ENCODE measurements at places on chromosomes 1 and 21.

DNA sequence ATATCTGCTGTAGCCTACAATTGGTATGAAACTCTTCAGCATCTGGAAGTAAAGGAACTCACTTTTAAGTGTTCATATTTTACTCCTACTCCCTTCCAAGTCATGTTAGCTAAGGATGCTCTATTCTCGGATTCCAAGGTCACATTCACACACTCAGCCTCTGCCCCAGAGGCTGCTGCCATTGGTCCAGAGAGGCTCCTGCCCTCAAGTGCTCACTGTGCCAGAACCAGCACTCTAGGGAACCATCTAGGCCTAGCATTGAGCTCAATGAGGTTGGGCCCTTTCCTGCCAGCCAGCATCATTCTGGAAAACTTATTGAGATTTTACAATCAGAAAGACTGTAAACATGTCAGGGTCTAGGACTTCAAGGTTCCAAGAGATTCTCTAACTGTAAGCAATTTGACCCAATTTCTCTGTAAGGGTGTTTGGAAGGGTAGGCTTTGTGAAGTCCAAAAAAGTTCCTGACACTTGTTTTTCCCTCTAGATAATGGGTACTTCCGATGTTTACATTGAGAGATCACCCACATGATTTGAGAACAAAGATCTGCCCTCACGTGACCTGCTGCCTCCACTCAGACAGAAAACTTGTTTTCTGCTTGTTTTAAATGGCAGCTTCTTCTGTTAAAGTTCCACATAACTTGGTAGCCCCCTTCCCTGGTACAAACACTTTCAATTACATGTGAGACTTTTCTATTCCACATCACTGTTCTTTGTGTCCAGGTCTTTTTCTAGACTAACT is 94.9 kb downstream of the MAB21L3 start:
- no peak for DNase-seq

DNA sequence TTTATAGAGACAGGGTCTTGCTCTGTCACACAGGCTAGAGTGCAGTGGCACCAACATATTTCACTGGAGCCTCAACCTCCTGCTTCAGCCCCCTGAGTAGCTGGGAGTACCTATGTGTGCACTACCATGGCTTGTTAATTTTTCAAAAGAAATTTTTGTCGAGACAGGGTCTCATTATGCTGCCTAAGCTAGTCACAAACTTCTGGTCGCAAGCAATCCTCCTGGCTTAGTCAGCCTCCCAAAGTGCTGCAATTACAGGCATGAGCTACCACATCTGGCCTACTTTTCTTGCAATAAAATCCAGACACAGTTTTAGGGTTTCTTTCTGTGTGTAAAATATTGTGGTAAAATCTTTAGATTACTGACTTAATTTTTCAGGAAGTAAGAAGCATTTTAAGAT is 27.9 kb upstream of the NTPCR start:
- no peak for DNase-seq

DNA sequence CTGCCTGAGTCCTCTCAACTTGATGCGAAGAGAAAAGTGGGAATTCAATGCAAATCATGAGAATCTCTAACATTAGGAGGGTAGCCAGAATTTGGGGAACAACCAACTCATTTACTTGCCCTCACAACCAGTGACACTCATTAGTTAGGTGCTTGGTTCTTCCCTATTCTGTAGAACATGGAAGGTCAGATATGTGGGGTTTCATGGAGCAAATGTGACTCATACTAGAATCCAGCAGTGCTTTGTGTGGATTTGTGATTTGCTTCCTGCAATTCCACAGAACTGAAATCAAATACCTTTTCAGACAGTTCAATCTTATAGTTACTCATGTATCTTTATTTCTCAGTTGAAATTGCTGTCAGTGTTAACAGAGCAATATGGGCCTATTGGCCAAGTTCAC is 6.9 kb upstream of the ETV3 start:
- DNase-seq, result no peak

DNA sequence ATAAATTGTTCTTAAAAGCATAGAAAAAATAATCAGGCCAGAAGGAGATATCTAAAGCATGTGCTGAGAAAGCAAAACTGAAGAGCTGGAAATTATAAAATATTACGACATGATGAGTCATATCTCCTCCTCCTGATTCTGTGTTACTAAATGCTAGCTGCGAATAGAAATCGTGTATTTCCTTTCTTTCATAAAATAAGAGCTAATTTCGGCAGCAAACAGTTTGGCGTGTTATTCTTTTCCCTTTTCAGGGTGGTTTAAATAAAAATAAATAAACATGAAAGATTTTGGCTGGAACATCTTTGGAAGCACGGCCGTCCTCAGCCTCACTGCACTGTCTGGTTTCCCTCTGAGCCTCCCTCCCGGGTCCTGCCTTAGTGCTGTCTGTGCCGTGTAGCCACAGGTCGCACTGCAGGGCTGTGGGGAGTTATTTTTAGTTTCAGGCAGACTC is 56.0 kb downstream of the ADARB1 start:
- DNase-seq, result no peak

- no peak for DNase-seq
Observed at GRCh38 chr1:61238359-61238665, 156.0 kb downstream of the NFIA start.

DNA sequence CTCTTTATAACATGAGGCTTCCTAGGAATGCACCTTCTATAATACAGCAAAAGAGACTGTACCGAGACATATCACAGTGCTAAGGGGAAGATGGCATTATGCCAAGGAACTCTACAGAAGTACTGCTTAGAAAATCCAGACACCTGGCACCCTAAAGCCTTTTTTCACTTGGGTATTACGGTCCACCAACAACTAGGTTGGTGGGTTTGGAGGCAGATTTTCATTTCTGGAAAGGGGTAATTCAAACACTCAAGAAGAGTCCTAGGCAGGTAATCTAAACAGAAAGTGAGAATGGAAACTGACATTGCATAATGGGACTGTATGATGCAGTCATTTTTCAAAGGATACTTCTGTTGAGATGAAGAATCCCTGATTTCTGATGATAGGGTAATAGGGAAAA is 19.6 kb downstream of the SCMH1 start:
- no peak for DNase-seq

GRCh38 chr1:55039342-55040082 is at the start of gene PCSK9:
PCSK9 (plus strand) TSS chr1:55039548; CDS start chr1:55039838, 290 bp downstream.
- DNase-seq, result no peak

GRCh38 chr1:87268111-87268510 is 60.6 kb upstream of the LMO4 start:
- DNase-seq, result no peak

Measured in activated CD4-positive, alpha-beta T cell treated with anti-CD3 and anti-CD28 coated beads, Interleukin-2, amount 50 U/mL, for 4 hours (primary cell).